ENCODE measurements at places on chromosomes 1 and 21.

GRCh38 chr21:29610779-29611360 lies 312.1 kb downstream of the BACH1 start:
- no peak for DNase-seq

GRCh38 chr21:31786164-31786920 lies 54.4 kb upstream of the SCAF4 start:
- DNase-seq: no peak

DNA sequence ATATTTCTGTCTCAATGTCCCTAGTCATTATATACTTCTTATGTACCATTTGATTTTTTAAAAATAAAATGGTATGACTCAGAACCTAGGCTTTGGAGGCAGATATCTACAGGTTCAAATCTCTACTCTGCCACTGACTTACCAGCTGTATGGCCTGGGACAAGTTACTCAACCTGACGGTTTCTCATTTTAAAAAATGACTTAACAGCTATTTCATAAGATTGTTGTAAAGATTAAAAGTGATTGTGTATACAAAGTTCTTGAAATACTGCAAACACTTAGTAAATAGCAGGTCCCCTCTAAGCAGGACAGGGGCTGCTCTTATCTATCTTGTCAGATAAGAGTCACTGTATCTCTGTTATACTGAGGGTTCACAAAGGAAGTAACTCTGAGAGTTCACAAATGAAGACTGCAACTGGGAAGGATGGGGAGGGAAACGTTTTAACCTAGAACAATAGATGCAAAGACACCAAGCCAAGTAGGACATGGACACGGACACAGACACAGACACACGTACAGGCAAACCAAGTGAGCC lies 2.6 kb downstream of the BCAR3 start:
- DNase-seq: no peak

DNA sequence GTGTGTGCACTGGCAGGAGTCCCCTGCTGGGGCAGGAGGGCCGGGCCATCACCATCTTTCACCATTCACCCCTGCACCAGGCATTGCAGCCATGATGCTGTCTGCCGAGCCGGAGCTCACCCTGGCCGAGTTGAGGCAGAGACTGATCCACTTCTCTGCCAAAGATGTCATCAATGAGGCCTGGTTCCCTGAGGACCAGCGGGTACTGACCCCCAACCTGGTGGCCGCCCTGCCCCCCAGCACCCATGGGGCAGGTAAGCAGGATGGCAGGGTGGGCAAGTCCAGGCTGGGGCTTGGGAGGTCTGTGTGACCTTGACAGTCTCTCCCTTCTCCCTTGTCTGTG lies 18.6 kb downstream of the PCSK9 start:
- DNase-seq: no peak

GRCh38 chr1:42964044-42964812 lies 5.6 kb upstream of the SLC2A1 start:
- no peak for DNase-seq

- DNase-seq: no peak
Observed at GRCh38 chr1:34237151-34237815, 60.6 kb downstream of the C1orf94 start.

- no peak for DNase-seq
Observed at GRCh38 chr1:49351768-49352167, 575.1 kb upstream of the BEND5 start.

DNA sequence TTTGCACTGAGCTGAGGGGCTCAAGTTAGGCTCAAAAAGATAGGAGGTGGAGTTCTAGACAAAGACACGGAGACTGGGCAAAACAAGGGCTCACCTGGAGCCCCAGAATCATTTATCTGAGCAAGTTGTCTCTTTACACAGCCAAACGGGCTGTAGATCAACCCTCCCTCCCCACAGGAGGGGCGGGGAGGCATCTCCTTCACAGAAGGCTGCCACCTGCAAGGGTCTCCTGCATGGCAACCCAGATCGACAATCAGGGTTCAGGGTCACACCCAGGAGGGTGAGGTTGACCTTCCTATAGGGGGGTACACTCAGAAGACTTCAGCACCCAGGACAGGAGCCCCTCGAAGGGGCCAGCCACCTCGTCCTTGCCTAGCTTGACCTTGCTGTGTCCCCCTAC lies 84.0 kb downstream of the CD247 start:
- DNase-seq: no peak

DNA sequence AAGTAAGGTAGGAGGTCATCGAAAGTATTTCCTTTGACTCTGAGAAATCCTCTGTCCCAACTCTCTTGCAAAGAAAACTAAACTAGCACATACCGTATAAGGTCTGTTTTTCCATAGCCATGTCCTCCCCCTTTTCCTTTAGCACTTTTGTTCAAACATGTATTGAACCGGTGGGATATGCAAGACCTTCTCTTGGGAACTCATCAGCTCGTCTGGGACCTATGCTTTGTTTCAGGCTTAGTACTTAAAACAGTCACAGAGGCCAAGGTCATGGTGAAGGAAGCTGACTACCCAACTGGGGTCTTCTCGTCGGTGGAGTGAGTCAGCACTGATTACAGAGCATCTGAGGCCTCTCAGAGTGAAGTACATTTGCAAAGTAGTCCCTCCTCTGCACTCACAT lies 185.0 kb downstream of the ZBTB18 start:
- peak; percentile 10 for DNase-seq

GRCh38 chr1:204493145-204493983 lies 1.2 kb downstream of the PIK3C2B start:
- DNase-seq: peak; percentile 85

- no peak for DNase-seq
Observed at GRCh38 chr1:119794876-119795240, 16.4 kb downstream of the REG4 start.

- no peak for DNase-seq
Observed at GRCh38 chr1:49465486-49466185, 558.1 kb downstream of the AGBL4 start.

DNA sequence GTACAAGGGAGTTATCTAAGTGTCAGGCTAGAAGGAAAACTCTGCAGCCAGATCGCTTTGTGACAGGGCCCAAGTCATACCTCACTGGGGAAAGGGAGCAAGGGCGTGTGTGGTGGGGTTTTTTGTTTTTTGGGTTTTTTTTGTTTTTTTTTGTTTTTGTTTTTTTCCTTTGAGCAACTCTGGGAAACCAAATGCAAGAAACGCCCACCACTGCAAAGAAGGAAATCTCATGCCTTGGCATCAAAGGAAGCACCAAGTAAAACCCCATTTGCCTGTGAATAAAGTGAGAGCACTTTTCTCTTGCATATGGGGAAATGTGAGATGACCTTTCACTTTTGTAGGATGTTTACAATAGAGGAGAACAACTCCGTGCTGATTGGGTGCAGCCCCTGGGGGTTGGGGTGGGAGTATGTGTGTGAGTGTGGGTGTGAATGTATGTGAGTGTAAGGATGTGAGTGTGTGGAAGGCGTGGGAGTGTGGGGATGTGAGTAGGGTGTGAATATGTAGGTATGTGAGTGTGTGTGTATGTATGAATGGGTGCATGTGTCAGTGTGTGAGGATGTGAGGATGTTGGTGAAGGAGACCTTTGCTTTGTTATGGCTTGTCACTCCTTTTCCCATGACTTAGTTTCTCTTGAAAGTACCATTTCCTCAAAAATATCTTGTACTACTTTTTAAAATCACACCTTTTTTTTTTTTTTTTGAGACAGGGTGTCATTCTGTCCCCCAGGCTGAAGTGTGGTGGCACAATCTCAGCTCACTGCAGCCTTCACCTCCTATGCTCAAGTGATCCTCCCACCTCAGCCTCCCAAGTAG lies 34.6 kb downstream of the IL12RB2 start:
- DNase-seq: no peak

- no peak for DNase-seq
Observed at GRCh38 chr1:30748699-30749401, 8.7 kb downstream of the LAPTM5 start.

- DNase-seq: peak; percentile 15
Observed at GRCh38 chr1:220983877-220984635, 104.8 kb downstream of the HLX start.

- DNase-seq: no peak
Observed at GRCh38 chr21:33315946-33316710, 8.6 kb upstream of the IFNAR1 start.

GRCh38 chr1:36652586-36652985 lies 169.9 kb upstream of the CSF3R start:
- no peak for DNase-seq

DNA sequence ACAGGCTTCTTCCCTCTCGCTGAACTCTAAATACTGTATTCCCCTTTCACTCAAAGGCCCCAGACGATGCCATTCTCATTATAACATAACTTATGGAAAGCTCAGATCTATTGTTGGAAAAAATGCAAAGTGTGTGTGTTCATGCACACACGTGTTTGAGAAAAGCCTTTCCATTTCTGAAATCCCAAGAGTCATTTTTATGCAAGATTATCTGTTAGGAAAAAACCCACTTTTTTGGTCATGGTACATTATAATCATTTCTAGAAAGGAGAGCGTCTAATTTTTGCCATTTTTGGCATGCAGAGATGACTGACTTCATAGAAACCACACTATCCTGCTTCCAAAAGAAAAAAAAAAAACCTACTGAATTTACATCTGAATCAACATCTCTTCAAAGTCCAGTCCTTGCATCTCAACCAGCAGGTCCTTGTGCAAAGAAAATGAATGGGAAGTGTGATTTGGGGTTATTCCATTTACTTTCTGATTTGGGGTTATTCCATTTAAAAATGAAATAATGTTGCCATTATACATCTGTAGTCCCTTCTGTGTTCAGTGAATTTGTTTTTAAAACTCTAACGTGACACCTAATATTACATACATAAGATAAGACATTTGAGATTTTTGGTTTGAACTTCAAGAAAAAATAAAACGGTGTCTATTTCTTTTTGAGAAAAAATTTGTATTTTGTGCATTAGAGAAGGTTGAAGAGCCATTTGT lies 150.3 kb downstream of the DHRS3 start:
- no peak for DNase-seq

DNA sequence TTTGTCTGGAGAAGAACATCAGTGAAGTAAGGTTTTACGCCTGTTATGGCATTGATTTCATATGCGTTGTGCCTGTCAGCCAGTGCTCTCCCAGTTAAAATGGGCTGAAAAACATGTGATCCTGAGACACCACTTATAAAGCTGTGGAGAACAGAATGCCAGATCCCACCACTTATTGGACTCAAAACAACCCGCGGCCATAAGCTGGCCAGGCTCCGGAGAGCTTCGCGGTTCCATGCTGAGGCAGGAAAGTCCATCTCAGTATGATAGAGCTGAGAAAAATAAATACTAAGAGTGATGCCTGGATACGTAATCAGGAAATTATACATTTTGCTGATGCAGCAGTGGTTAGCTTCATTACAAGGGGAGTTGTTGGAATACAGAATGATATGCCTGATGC lies 5.1 kb downstream of the APOBEC4 start:
- DNase-seq: no peak

DNA sequence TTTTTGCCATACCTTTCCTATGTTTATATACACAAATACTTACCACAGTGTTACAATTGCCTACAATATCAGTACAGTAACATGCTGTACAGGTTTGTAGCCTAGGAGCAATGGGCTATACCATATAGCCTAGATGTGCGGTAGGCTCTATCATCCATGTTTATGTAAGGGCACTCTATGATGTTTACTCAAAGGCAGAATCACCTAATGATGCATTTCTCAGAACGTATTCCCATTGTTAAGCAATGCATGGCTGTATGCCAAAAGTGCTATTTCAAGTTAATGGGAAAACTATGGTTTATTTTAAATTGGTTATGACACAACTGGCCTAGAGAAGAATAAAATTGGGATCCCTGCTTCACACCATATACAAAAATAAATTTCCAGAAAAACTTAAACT lies 36.9 kb upstream of the DISP1 start:
- no peak for DNase-seq

DNA sequence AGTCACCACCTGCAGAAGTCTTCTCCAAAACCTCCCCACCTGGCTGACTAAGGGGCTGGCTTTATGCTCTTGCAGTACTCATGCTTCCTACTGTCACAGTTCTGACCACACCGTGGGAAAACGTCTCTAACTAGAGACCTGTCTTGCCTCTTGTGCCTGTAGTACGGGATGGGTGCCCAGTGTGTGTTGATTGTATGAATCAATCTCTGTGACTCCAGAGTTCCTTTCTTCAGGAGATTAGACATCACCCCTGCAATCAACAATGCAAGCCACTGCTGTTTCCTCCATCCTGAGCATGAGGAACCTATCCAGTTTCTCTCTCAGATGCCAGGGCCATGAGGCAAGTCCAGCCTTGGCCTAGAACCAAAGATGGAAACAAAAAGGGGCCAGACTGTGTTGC lies 64.1 kb downstream of the LRRN2 start:
- no peak for DNase-seq

DNA sequence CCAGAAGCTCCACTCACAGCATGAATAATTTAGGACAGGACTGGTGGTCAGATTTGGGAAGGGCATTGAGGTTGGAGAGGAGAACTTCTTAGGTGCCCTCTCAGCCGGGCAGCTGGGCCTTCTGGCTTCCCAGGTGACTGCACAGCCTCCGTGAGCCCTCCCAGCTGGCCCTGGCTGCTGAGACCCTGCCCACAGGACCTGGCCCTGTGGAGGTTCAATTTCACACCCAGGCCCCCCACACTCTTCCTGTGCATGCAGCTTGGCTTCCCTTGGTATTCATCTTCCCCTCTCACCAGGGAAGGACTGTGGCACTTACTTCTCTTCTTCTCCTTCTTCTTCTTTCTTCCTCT lies 50.6 kb downstream of the NDUFS5 start:
- DNase-seq: no peak

DNA sequence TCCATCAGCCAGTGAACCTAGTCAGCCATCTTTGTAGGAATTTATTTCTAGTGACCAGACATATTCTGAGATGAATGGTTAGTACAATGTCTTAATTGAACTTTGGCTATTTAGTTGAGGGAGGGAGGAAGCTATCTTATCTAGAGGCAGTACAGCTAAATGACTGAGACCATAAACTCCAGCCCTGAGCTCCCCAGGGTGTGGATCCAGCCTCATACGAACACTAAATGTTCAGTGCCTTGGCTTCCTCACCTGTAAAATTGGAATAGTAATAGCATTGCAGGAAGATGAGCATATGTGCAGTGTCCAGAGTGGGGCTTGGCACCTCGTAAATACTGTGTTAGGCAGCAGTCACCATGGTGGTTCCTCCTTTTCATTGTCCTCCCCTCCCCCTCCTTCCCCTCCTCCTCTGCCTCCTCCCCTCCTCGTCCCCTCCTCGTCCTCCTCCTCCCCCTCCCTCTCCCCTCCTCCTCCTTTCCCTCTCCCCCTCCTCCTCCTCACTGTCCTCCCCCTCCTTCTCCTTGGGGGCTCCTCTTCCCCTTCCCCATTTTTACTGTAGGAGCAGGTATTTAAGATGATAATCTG lies 108.2 kb downstream of the GALNT2 start:
- DNase-seq: no peak

- no peak for DNase-seq
Observed at GRCh38 chr1:238895911-238896310, 490.5 kb upstream of the CHRM3 start.

- DNase-seq: no peak
Observed at GRCh38 chr1:81598623-81599022, 202.1 kb upstream of the ADGRL2 start.

- no peak for DNase-seq
Observed at GRCh38 chr1:198641501-198641900, 2.7 kb downstream of the PTPRC start.

All from HepG2 (cell line).